ENCODE measurements at places on chromosomes 12 and 14.

GRCh38 chr12:128918481-128919260 is 65.4 kb downstream of the GLT1D1 start:
- DNase-seq: no peak

- DNase-seq: no peak
Measured at GRCh38 chr12:87152075-87152474, 877.1 kb downstream of the C12orf50 start.

GRCh38 chr12:131939007-131939406 is 9.9 kb downstream of the PUS1 start:
- DNase-seq: no peak

DNA sequence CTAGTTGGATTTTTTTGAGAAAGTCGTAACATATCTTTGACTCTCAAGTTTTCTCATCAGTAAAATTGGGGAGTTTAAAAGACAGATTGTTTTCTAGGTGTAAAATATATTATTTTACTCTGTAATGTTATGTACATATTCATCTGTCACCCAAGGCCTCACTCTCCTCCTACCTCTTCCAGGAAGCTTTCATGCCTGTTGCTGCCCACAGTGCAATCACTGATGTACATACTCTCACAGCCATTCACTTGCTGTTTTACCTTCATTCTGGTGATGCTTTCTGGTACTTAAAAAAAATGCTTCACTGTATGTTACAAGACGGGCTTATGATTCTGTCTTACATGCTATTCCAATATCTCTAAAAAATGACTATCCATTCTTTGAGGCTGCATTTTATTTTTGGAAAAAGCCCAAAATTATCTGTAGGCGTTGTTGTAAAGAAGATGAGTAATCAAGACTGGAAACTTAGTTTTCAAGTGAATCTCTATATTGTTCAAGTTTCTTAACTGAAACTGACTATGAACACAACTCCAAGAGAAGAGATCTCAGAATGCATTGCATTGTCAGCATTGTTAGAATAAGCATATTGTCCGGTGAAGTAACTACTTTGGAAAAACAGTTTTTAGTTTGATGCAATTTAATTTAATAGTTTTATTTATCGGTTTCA is 82.5 kb downstream of the LMO3 start:
- no peak for DNase-seq

DNA sequence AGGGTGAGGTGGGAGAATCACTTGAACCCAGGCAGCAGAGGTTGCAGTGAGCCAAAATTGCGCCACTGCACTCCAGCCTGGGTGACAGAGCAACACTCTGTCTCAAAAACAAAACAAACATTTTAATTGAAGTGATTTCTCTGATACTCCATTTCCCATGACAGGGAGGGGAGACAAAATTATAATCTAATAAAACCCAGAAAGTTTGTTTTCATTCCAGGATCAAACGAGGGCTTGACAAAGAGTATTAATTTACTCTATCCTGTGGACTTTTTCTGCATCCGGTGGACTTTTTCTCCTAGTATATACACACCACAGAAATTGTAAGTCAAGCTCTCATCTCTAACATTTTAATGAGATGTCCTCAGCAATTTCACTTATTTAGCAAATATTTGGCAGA is 14.5 kb upstream of the AP4S1 start:
- no peak for DNase-seq

GRCh38 chr12:45168976-45169375 is 46.9 kb upstream of the ANO6 start:
- no peak for DNase-seq

GRCh38 chr12:85956081-85956480 is 82.0 kb downstream of the NTS start:
- no peak for DNase-seq

DNA sequence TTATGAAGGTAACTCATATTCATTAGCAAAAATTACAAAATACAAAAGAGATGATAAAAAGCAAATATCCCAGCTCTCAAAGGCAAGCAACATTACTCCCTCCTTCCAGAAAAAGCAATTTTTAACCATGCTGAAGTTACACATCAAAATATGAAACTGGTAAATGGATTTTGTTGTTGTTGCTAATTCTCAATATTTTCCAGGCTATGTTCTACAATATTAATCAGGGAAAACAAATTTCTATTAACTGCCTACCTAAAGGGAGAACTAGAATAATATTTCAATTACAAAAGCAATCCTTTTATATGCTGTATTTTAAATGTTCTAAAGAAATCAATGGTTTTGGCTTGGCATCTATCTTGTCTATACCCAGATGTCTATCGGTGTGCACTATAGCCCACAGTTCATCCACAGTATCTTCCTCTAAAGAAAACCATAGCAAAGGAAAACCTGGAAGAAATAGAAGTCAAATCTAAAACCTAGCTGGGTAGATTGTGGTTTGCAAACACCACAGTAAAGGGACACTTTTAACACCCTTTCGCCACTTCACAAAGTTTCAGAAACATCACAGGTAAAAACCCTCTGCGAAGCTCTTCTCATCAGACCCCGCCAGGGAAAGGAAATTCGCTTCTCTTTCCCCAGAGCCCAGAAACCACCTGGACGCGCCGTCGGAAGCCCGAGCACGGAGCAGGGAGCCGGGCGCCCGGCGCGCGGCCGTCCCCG is 32.0 kb downstream of the TC2N start:
- peak; percentile 14 for DNase-seq

DNA sequence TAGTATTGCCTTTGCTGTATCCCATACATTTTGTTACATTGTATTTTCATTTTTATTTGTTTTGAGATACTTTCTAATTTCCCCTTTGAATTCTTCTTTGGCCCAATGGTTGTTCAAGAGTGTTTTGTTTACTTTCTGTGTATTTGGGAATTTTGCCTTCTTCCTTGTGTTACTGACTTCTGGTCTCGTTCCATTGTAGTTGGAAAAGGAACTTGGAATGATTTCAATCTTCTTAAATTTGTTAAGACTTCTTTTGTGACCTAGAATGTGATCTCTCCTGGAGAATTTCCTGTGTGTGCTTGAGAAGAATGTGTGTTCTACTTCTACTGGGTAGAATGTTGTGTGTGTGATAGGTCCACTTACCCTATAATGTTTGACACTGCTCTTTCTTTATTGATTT is 304.4 kb upstream of the RTL1 start:
- DNase-seq: no peak

DNA sequence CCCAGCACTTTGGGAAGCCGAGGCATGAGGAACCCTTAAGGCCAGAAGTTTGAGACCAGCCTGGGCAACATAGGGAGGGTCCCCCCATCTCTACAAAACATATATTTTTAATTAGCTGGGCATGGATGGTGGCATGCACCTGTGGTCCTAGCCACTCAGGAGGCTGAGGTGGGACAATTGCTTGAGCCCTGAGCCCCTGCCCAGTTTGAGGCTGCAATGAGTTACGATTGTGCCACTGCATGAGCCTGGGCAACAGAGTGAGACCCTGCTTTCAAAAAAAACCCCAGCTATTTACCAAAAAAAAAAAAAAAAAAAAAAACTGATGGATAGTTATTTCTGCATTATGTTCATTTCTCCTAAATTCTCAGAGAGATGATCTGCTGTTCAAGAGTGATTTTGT is 230.0 kb downstream of the SOX5 start:
- DNase-seq: no peak

DNA sequence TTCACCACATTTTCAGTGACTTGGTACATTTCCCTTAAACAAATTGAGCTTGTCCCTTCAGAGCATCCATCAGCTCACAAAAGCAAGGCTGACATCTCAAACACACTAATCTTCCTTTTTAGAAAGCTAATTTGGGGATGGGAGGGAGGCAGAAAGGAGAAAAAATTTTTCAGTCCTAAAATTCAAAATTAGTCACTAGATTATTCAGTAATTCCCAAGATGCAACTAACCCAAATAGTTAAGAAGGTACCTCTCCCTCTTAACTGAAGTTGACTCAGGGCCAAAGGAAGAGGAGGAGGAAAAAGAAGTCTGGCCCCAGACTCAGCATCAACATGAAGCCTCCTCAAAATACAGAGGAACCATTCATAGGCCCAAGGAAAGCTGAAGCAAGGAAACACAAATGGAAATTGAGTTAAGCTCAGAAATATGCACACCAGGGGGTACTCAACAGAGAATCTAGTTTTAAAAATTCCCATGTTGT is 21.7 kb downstream of the CBX5 start:
- no peak for DNase-seq

DNA sequence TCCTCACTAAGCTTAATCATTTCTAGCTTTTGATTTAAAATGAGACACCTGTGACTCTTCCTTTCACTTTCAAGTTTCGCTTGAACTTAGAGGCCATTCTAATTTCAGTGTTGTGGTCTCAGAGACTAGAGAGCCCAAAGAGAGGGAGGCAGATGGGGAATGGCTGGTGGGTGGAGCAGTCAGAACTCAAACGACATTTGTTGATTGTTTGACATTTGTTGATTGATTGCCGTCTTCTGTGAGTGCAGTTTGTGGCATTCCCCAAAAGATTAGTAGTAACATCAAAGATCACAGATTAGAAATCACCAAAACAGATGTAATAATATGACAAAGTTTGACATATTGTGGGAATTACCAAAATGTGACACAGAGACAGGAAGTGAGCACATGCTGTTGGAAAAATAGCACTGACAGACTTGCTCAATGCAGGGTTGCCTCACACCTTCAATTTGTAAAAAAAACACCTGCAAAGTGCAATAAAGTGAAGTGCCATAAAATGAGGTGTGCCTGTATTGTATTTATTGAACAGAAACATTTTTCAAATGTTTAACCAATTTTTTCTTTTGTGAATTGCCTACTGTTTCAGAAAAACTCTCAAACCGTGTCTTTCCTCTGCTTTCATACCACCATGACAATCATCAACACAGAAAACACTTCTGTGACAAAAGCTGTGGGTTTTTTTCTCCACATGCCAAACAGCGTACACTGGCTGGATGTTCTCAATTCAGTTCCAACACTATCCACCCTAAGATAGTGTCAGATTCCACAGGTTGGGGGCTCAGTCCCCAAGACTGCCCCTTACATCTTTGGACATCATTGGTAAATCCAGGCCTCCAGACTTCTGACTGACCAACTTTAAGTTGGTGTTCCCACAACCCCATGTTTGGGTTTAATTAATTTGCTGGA is 376.3 kb upstream of the RGS6 start:
- peak; percentile 63 for DNase-seq

DNA sequence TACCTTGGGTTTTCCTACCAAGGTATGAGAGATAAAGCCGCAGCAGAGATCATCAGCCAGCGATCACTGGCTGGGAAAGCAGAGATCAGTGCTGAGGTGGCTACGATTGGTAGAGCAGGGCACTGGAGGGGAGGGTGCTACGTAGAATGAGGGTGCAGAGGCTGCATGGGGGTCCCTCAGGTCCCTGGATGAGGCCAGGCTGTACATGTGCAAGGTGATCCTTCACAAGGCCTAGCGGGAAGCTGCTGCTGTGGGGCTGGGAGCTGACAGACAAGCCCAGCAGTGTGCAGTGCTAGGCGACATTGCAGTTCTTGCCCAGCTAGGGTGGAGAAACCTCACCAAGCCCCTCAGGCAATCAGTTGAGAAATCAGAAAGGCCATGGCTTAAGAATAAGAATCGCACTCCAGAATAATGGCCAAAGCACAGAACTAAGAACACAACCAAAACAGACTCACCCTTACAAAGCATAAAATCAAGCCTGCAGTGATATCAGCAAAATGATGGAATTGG is 37.2 kb upstream of the GPR132 start:
- DNase-seq: no peak

DNA sequence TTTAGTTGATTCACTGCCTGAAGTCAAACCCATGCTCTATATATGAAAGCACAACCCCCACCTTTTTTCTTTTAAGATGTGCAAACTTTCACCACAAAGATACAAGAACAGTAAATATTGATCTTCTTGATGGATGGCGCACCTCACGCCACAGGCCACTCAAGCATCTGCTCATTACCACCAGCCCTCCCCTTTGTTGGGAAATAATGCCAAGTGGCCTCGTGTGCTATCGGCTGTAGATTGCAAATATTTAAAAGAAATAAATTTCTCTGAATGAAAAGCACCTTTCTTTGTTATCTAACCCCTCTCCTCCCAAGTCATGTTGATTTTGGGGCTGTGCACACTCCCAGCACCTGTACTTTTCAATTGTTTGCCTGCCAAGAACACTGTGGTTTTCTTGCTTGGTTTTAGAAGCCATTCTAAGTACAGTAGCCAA is 122.7 kb downstream of the C12orf42 start:
- DNase-seq: no peak

DNA sequence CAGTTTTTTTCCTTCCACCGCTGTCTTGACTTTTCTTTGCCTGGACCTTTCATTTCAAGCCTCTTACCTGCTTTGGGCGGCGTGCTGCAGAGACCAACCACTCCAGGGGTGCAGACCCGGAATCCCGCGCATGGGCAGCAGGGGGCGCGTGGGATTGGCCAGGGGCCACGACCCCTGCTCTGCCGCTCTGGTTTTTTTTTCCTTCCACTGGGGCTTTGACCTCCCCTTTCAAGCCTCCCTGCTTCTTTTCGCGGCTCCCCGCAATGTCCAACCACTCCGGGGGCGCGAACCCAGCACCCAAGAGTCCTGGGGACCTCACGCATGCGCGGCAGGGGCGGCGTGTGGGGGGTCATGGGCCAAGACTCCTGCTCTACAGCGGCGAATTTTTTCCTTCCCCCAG is 325.1 kb downstream of the ALG10 start:
- no peak for DNase-seq

- no peak for DNase-seq
Measured at GRCh38 chr14:99519347-99519881, 38.2 kb downstream of the CCNK start.

DNA sequence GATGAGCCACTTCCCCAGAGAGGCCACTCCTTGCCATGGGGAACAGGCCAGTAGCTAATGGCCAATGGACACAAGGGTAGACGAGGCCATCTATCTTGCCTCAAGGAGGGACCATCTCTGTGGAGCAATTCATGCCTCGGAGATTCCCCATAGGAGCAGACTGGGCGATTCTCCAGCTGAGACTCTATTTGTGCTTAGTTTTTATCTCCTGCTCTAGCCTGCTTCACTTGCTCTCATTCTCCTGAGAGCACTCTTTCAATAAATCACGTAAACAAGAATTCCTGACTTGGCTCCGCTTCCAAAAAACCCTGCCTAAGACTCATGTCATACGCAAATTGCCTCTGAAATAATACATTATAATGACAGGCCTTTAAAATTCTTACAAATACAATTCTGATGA is 396.4 kb upstream of the USP15 start:
- DNase-seq: no peak

- no peak for DNase-seq
Measured at GRCh38 chr12:44077294-44077693, 241.4 kb downstream of the TMEM117 start.

- DNase-seq: no peak
Measured at GRCh38 chr12:8052679-8053078, 13.5 kb downstream of the C3AR1 start.
